ENCODE measurements at places on chromosomes 11 and 22.

GRCh38 chr11:108871152-108871551 is 206.3 kb downstream of the DDX10 start:
- peak; percentile 83 for DNase-seq

- no peak for DNase-seq
Observed at GRCh38 chr11:113446938-113447337, 28.3 kb downstream of the DRD2 start.

DNA sequence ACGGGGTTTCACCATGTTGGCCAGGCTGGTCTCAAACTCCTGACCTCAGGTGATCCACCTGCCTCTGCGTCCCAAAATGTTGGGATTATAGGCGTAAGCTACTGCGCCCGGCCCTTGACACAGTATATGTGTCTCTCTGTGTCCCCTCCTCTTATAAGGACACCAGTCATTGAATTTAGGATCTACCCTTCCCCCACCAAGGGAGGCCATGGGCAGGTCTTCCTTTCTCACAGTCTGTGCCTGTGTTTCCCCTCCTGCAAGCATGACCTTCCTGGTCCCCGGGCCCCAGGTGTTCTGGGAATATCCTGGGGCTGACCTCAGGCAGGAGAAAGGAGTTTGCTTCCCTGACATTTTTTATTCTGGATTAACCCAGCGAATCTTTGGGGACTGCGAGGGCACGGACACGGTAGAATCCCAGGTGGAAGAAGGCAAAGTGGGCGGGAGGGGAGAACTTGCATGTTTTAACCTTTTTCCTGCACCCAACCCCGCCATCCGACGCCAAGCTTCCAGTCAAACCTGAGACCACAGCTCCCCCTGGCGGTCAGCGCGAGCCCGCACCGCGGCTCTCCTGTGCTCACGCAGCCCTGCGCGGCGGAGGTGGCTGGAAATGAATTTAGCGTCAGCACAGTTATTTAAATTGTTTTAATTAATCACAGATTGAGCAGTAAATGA is 42.1 kb upstream of the ISX start:
- DNase-seq: peak; percentile 77

- DNase-seq: no peak
Observed at GRCh38 chr11:75170516-75171201, 19.8 kb downstream of the SLCO2B1 start.

- peak; percentile 87 for DNase-seq
Observed at GRCh38 chr11:3950996-3951660, 95.7 kb downstream of the STIM1 start.

- DNase-seq: no peak
Observed at GRCh38 chr11:19805376-19805775, 92.7 kb downstream of the NAV2 start.

GRCh38 chr11:119094816-119095065 is 6.9 kb downstream of the DPAGT1 start:
- DNase-seq: peak; percentile 94

DNA sequence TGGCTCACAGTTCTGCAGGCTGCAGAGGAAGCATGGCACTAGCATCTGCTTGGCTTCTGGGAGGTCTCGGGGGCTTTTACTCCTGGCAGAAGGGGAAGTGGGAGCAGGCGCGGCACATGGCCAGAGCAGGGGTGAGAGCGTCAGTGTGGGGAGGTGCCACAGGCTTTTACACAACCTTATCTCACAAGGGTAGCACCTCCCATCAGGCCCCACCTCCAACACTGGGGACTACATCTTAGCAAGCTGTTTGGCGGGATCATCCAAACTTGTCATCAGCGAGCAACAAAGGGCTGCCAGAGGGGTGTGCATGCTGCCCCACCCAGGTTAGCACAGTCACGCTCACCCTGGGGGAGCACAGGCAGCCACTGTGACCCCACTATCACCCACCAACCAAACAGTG is 18.9 kb upstream of the YPEL1 start:
- DNase-seq: no peak

- no peak for DNase-seq
Observed at GRCh38 chr11:47905358-47906059, 57.4 kb upstream of the NUP160 start.

DNA sequence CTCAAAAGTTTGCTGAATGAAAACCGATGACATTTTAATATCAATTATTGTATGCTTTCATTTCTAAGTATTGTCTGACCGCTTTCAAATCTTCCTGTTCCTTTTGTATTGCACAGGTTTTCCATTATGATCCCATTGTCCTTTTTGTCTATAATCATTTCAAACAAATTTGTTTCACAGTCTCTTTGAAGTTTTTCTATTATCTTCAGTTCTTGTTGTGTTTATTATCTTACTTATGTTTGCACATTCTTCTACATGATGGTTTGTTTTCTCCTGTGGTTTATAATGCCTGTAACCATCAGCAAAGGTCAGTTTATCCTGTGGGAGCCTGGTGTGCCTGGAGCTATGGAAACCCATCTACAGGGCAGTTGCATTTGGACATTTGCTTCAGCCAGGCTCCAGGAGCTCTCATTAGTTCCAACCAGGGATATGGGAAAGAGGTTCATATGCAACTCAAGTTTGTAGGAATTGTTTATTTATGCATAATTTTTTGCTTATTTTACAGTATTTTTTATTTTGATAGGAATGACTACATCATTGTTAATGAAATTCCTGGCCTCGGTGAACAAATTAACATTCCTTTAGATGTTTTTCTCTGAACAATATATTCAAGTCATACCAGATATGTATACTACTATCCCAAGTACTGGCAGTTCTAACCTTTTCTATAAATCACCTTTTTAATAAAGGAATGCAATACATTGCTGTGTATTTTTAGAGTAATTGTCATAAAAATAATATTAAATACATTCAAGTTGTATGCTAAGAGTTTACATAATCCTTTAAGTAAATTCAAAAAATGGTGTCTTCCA is 179.2 kb downstream of the SBF2 start:
- DNase-seq: peak; percentile 17

DNA sequence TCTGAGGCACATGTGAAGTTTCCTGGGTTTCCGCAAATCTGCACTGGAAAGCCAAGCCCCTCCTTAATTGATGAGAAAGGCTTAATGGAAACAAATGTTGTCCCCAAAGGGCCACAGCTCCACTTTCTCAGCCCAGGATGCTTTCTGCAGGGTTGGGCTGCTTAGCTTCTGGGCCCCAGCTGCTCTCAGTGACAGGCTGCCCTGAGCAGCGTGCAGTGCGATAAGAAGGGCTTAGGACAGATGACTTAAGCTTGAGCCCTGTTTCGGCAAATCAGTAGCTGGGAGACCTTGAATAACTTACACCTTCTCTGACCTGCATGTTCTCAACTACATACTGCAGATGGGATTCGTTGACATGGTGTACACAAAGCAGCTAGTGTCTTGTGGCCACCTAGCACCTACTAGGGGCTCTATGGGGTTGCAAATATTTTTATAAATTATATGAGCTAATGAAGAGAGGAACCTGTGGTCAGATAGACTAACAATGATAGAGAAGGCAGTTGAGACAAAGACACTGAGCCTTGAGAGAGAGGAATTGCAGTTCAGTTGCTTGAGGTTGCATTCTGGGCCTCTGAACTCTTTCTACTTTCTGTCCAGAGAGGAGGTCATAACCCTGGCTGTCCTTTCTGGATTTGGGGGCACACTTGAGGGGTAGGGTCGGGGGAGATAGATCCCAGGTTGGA is 11.5 kb downstream of the STX3 start:
- DNase-seq: no peak

DNA sequence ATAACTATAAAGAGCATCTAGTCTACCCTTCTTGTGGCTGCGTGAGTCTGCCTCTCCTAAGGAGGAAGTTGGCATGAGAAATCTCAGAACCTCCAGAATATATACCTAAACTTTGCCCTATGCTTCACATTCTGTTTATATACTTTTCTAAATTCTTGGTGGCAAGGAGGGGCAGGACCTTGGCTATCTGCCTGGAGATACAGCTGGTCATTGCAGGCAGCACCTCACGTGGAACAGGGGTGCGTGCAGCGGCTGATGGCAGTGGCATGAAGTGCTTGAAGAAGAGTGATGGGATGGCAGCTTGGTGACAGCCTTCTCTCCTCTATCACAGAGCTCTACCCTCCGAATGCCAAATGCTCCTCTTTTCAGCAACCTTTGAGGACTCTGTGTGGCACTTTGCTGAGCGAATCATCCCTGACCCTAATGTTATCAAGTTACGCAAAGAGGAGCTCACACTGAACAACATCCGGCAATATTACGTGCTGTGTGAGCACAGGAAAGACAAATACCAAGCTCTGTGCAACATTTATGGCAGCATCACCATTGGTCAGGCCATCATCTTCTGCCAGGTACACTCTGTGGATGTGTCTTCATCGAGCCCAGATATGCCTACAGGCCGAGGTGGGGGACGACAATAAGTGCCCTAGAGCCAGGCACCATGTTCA is 12.5 kb downstream of the DDX25 start:
- DNase-seq: no peak

DNA sequence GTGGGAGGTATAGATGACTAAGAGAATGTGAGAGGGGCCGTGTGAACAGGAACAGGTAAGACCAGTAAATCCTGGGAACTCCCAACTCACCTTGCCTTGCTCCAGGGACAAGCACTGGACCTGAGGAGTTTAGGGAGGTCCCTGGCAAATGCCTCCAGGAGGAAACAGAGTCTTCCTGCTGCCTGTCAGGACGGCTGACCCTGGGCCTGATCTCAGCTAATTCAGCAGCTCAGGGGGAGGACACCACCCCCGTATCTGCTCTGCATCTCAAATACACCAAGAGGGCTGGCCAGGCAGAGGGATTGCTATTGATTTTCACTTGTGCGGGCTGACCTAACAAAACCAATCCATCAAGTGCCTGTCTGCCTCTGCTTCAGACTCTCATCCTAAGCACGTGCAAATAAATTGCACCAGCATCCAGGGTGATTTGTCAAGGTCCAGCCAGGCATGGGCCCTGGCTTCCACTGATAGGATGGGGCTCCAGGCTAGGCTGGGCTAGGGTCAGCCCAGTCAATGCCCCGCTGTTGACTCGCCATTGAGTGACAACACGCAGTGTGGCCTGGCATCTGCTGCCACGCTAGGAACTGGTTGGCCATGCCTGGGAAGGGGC is 20.3 kb downstream of the UQCR10 start:
- no peak for DNase-seq

- DNase-seq: no peak
Observed at GRCh38 chr11:33608386-33608785, 92.2 kb downstream of the C11orf91 start.

DNA sequence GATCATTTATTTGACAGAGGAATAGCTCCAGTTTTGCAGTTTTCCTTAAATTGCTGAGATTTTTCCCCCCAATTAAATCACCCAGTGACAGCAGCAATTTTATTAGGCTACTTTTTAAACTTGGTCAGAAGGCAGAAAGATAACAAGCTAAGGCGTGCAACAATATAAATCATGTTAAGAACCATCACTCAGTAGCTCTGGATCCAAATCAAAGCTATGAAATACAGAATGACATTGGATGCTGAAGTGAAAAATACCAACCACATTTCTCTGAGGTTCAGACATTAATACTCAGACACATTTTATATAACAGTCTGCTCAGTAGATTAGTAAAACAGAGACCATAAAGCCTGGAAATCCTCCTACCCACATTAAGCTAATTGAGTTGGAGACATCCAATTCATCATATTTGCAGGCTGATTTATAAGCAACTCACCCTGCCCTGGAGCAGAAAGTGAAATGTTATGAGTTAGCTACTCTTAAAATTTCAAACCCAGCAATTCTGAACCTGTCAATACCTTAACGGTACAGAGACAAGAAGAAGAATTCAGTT is 1108.4 kb downstream of the DLG2 start:
- DNase-seq: no peak

GRCh38 chr11:125005491-125005890 is 51.5 kb downstream of the CCDC15 start:
- DNase-seq: no peak

DNA sequence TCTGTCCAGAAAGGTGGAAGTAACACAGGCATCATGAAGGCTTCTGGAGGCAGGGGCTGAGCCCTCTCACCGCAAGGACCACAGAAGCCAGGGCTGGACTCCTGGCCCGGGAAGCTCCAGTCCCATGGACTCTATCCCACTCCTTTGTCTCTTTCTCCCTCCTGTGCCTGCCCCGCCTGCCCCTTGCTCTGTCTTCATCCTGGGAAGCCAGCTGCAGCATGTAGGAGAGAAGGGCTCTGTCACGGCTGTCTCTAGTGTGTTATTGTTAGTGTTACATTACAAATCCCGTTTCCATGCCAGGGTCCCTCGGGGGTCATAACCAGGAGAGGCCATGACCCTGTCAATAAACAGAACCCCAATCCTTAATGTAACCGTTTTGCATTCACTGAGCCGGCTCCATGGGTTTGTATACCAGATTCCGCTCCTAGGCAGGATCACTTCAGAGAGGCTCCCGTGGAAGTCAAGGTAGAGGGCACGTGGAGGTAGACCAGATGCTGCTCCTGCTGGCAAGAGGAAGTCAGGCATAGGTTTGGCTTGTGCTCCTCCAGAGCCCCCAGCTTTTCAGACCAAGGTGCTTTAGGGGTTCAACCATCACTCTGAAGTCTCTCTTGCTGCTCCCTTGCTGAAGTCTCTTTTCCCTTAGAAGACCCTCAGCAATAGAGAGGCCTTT is 293.2 kb downstream of the ETS1 start:
- DNase-seq: no peak

GRCh38 chr22:40560551-40560950 is 76.0 kb downstream of the MRTFA start:
- peak; percentile 38 for DNase-seq

GRCh38 chr11:47394322-47395222 is 13.8 kb upstream of the SLC39A13 start:
- peak; percentile 1 for DNase-seq

- DNase-seq: peak; percentile 61
Observed at GRCh38 chr11:27716835-27717234, 16.6 kb upstream of the BDNF start.

DNA sequence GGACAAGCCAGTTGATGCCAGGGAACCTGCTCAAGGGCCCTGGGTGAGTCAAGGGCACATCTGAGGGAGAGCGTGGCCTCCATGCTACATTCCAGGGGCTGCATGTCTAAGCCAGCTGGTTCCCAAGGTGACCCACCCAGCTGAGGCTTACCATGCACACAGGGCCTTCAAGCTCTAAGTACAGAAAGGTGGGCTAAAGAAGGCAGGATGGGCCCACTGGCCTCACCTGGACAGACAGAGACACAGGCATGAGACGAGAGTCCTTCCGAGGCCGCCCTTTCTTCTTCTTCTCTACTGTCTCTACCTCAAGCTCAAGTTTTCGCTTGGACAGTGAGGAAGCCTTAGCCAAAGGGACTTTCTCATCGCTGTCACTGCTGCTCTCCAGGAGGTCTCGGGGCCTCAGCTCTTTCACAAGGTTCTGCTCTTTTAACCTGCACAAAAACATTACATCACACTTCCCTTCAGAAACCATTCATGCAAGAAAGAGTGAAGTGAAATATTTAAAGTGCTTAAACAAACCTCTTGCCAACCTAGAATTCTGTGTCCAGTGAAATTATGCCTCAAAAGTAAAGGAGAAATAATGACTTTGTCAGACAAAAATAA is 69.9 kb downstream of the HIRA start:
- DNase-seq: no peak

- no peak for DNase-seq
Observed at GRCh38 chr11:2203440-2204259, 32.0 kb upstream of the TH start.

- no peak for DNase-seq
Observed at GRCh38 chr11:59556917-59557348, 45.6 kb downstream of the OR4D9 start.

GRCh38 chr22:49622241-49623105 is 205.2 kb downstream of the BRD1 start:
- DNase-seq: no peak

- DNase-seq: peak; percentile 23
Observed at GRCh38 chr11:127000981-127001380, 411 bp upstream of the KIRREL3 start.

All from astrocyte of the hippocampus (primary cell).